Activated CD4-positive, CD25-positive, alpha-beta regulatory T cell (primary cell): ENCODE measurements at places on chromosomes 6 and 20.

DNA sequence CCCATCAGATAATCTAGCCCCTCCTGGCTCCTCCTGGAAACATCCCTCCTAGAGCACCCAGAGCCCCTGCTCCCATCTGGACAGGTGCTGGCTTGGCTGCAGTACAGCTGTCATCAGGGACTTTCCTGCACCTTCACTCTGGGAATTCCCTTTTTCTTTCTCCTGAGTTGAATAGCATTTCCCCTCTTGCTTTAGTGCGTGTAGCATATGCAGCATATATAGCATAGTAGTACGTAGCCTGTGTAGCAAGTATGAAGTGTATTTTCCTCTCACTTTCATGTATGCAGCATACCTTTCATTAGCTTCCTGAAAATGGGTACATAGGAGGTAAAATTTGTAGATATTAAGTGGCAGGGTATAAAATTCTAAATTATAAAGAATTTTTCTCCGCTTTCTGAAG, 352.9 kb downstream of the ESR1 start:
- no peak for DNase-seq

GRCh38 chr20:46963196-46963529, 68.5 kb downstream of the EYA2 start:
- DNase-seq = no peak

GRCh38 chr20:41340327-41341055, at the start of gene LPIN3:
LPIN3 (plus strand) TSS chr20:41340821; CDS start chr20:41345804, 4,983 bp downstream.
- peak; percentile 16 for DNase-seq

DNA sequence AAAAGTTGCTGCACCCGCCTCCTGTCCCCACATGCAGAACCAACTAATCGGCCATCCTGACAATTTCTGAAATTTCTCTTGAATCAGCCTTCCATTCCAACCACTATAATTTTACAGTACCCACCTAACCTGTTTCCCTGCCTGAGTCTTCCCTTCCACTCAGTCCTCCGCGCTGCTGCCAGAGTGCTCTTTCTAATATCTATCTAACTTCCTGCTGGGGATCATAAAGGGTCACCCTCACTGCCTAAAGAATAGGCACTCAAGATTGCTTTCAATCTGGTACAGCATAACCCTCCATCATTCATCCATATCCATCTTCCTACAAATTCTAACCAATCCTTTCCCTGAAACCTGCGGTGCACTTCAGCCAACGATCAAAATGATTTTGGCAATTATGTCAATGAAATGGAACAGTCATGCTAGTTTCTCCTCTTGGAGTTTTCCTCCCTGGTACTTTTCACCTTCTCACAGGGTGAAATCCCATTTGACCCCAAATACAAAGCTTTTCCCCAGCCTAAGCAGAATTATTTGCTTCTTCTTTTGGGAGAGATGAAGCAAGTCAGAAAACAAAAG, 117.5 kb upstream of the BEND6 start:
- DNase-seq = no peak

- DNase-seq = no peak
Measured at GRCh38 chr6:10507715-10508114, 13.4 kb upstream of the GCNT2 start.

- no peak for DNase-seq
Measured at GRCh38 chr6:57324538-57324937, 7.1 kb downstream of the PRIM2 start.

- DNase-seq = no peak
Measured at GRCh38 chr20:52076164-52076563, 115.4 kb downstream of the ZFP64 start.

- no peak for DNase-seq
Measured at GRCh38 chr6:36122495-36123269, 7.6 kb upstream of the MAPK13 start.

- DNase-seq = no peak
Measured at GRCh38 chr6:137155830-137156229, 17.6 kb downstream of the IL22RA2 start.

DNA sequence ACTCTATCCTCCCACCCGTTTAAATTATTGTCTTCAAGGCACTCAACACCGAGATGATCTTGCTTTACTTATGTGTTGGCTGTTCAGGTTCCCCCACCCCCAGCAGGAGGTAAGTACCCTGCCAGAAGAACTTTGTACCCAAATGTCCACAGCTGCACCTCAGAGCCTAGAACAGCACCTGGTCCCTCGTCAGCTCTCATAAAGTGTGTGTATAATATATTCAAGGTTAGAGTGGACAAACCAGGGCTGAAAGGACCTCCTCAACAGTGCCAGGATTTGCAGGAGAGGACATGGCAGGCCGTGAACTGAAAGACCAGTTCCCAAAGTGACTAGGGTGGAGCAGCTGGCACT, 5.9 kb upstream of the CPXM1 start:
- no peak for DNase-seq

DNA sequence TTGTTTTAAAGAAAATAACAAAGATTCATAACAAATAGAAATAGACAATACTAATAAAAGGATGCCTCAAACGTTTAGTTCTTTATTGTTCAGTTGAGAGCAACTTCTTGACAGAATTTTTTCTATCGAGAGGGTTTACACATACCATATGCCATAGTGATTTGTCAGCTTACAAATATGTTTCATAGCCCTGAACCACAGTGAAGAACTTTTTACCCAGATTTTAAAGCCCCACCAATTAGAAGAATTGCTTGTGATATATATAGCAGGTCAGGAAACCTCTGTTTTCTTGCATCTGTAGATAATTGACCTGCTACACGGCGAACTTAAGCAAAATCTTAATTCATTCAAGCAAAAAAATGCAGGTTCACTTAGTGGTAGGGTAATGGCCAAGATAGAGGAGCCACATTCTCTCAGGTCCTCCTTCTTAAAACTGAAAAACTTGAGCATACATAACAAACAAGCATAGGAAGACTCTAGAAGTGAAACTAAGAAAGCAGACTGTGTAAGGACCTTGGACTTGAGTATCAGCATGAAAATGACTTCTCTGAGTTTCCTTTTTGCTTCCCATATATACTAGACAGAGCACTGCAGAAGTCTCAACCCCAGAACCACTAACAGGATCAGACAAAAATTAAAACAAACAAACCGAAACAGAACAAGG, 39.5 kb downstream of the CRISP1 start:
- no peak for DNase-seq

- DNase-seq = no peak
Measured at GRCh38 chr6:157847846-157848245, 24.8 kb downstream of the SNX9 start.

DNA sequence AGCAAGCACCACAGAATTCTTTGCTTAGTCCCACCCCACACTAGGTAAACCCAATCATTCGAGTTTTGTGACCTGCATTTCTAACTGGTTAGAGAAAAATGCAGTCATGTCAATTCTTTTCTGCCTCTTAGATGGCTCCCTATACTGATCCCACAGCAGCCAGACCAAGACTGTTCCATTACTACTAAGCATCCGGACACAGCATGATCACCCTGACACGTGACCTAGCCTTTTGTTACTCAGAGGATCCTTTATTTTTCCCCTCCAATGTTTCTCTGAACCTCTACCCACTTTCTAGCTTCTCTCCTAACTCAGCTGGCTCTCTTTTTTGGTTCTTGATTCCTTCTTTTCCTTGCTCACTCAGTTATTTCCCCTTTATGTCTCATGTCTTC, 87.9 kb downstream of the PDE10A start:
- DNase-seq = no peak

- no peak for DNase-seq
Measured at GRCh38 chr6:151377095-151377494, 14.3 kb downstream of the ZBTB2 start.

DNA sequence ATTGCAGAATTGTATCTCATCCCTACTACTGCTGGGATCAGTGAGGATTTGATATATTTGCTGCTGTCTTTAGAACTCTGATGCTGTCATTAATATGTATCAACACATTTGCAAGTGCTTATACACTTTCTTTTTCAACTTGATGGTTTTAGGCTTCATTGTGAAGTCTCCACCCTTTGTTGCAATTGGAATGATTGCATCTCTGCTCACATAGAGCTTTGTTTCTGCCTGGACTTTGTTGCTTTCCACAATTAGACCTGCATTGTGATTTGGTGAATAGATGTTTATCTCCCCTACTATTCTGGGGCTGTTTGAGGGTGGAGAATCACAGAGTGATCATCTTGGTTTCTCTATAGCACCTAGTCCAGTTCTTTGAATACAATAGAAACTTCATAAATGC, 666.7 kb downstream of the EPM2A start:
- no peak for DNase-seq

- DNase-seq = no peak
Measured at GRCh38 chr6:36656441-36656840, 22.1 kb upstream of the CDKN1A start.

DNA sequence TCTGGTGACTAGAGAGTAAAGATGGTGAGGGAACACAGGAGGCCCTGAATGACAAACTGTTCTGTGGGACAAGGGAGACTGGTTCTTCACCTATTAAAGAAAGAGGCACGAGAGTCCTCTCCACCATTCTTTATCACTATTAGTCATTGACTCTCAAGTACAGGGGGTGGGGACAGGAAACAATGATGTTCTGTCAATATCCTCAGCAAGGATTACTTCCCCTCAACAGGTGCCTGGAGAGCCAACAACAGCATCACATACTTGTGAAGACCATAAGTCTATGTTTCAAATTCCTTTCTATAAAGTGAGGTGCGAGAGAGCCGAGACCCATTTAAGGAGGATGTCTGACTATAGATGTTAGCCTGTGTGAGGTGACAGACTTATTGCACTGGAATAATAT, 72.4 kb upstream of the TBC1D7 start:
- DNase-seq = no peak

DNA sequence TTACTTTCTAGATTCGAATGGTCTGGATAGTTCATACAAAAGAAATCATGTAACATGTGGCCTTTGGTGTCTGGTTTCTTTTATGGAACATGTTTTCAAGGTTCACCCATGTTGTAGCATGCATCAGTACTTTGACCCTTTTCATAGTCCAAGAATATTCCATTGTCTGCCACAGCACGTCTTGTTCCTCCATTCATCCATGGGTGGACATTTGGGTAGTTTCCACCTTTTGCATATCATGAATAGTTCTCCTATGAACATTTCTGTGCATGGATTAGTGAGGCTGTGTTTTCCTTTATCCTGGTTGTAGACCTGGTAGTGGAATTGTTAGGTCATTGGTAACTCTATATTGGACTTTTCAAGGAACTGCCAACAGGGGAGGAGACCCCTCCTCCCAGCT, 31.7 kb downstream of the GSTA3 start:
- no peak for DNase-seq

DNA sequence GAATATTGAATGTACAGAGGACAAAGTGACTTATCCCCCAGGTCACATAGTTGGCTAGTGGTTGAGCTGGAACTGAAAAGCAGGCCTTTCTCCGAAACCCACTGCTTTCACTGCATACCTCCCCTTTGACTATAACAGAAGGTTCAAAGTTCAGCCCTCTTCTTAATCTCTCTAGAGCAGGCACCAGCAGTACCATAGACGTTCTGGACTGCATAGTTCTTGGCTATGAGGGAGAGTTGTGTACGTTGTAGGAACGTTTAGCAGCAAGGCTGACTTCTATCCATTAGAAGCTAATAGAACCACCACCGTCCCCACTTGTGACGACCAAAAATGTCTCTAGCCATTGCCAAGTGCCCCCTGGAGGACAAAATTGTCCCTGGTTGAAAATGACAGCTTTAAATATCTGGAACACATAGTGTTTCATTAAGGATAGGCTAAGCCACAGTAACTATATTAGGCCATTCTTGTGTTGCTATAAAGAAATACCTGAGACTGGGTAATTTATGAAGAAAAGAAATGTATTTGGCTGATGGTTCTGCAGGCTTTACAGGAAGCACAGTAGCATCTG, 123.8 kb upstream of the MTHFD1L start:
- DNase-seq = peak; percentile 2

- DNase-seq = no peak
Measured at GRCh38 chr20:12318043-12318442, 400.4 kb downstream of the BTBD3 start.

- DNase-seq = no peak
Measured at GRCh38 chr6:137724495-137725211, 142.4 kb upstream of the TNFAIP3 start.

GRCh38 chr6:142947714-142948480, 2.9 kb upstream of the HIVEP2 start:
- DNase-seq = no peak

DNA sequence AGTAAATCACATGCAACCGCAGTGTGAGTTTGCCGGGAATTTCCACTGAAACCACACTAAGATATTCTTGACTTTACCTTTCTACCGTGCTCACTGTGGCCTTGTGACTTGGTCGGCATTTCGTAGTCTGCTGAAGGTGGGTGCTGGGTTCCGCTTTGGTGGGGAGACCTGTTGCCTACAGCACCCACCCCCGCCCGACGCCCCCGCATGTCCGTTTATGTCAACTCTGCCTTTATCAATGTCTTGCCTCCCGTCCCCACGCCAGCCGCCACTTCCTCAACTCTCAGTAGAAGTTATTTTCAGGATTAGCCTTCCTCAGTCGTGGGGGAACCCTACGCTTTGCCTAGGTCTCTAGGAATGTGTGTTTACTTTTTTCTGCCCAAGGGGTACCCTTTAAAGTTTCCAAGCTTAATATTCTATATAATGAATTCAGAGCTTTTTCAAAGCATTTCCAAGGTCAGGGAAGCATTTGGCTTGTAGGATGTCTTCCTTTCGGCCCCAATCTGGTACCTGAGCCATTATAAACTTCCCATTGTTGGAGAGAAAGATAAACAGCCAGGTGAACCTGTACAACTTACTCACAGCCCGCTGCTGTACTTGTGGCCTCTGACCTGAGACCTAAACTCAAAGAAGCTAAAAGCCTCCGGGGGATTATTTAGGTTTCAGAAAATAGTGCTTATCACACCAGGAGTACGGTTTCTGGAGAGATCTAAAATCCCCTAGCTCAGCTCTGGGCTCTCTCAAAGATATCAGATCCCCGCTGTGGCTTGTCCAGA, 54.2 kb downstream of the TBC1D7 start:
- no peak for DNase-seq

DNA sequence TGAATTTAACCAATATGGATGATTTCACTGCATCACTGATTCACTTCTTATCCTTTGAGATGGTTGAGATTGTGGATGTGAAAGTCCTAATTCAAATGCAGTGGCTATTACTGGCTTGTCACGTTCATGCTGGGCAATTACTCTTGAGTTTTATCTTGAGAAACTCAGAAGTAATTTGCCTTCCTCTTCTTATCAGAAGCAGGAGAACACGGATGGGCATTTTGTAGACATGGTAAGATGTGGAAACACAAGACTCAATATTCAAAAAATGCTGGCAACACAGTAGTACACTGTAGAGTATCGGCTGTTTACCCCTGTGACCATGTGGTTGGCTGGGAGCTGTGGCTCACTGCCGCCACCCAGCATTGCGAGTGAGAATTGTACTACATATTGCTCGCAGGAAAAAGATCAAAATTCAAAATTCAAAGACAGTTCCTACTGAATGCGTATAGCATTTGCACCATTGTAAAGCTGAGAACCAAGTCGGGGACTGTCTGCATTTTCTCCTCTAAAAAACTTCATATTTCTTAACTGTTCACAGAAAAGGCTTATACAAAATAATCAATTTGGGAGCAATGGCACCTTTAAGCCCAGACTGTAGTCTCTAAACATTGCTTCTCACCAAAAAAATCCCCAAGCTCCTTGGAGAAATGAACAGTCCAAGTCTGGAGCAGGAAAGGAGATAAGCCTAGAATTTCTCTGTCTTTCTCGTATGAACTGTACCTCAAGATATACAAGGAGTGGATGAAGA, 61.9 kb upstream of the ELOVL5 start:
- DNase-seq = peak; percentile 35
